A549 treated with Mapracorat at 1 μM for 4 hours (cell line): ENCODE measurements at places on chromosomes 16 and 17. TPM values are rescaled to one million over a fixed set of nuclear protein-coding genes. Genes with fewer than 3 reads are reported as not detected.

Gene HOXB8
- total RNA-seq: 6.2 to 8.3 TPM (median 7.0 TPM) in 5 replicates

Gene SHMT1
- 42.8 to 49.1 TPM (median 47.7 TPM) in 5 replicates for total RNA-seq

Gene MPRIP
- 226 to 367 TPM (median 349 TPM) in 5 replicates for total RNA-seq

Gene CDH1
- total RNA-seq: 3.9 to 4.5 TPM (median 4.2 TPM) in 5 replicates

Gene KRT20
- total RNA-seq: 0.17 to 0.45 TPM (median 0.26 TPM) in 5 replicates

Gene ZFPM1
- total RNA-seq: 4.6 to 8.1 TPM (median 6.4 TPM) in 5 replicates

Gene TMEM100
- 0.15 TPM in 1 of 5 replicates, not detected in the others for total RNA-seq

Gene KRT9
- total RNA-seq: not detected in 5 replicates

Gene KRTAP2-2
- not detected in 5 replicates for total RNA-seq

Gene TAC4
- total RNA-seq: not detected in 5 replicates

Gene HS3ST3A1
- 0.32 TPM in 1 of 5 replicates, not detected in the others for total RNA-seq

Gene TMEM107
- 18.8 to 22.9 TPM (median 20.7 TPM) in 5 replicates for total RNA-seq

Gene PDILT
- not detected in 5 replicates for total RNA-seq

Gene ASPA
- not detected in 5 replicates for total RNA-seq

Gene CASKIN1
- 0.33 to 1.1 TPM (median 0.49 TPM) in 5 replicates for total RNA-seq

Gene CDRT15
- total RNA-seq: not detected in 5 replicates

Gene LAT
- total RNA-seq: 2.5 to 5.8 TPM (median 3.9 TPM) in 5 replicates

Gene KIF19
- 0.05 to 0.14 TPM (median 0.09 TPM) in 3 of 5 replicates, not detected in the others for total RNA-seq

Gene AARSD1
- 54.2 to 63.4 TPM (median 55.0 TPM) in 5 replicates for total RNA-seq

Gene GRAPL
- total RNA-seq: 0.22 TPM in 1 of 5 replicates, not detected in the others

Gene CCL4L2
- total RNA-seq: not detected in 5 replicates

Gene OTOA
- 0.08 to 0.13 TPM (median 0.10 TPM) in 4 of 5 replicates, not detected in the other for total RNA-seq

Gene SPATA32
- total RNA-seq: 0.07 to 0.24 TPM (median 0.19 TPM) in 5 replicates

Gene LLGL2
- 19.9 to 33.2 TPM (median 31.7 TPM) in 5 replicates for total RNA-seq

Gene EFCAB3
- not detected in 5 replicates for total RNA-seq

Gene ZNRF1
- total RNA-seq: 17.9 to 25.5 TPM (median 22.1 TPM) in 5 replicates

Gene KRT38
- total RNA-seq: not detected in 5 replicates

Gene DOK4
- 31.7 to 45.5 TPM (median 40.7 TPM) in 5 replicates for total RNA-seq

Gene ORC6
- 43.6 to 48.4 TPM (median 47.0 TPM) in 5 replicates for total RNA-seq

Gene SP6
- 3.9 to 5.4 TPM (median 4.4 TPM) in 5 replicates for total RNA-seq

Gene HOXB1
- not detected in 5 replicates for total RNA-seq

Gene SSH2
- total RNA-seq: 24.0 to 33.0 TPM (median 30.2 TPM) in 5 replicates

Gene TEX19
- 0.26 to 0.51 TPM (median 0.39 TPM) in 5 replicates for total RNA-seq

Gene VAT1L
- total RNA-seq: not detected in 5 replicates

Gene KLHL10
- total RNA-seq: 0.10 to 0.18 TPM (median 0.12 TPM) in 3 of 5 replicates, not detected in the others

Gene TMUB2
- total RNA-seq: 36.2 to 44.7 TPM (median 43.5 TPM) in 5 replicates

Gene PPM1E
- 0.02 to 0.08 TPM (median 0.05 TPM) in 5 replicates for total RNA-seq

Gene PHF23
- 86.3 to 101 TPM (median 94.7 TPM) in 5 replicates for total RNA-seq

Gene PRAC2
- not detected in 5 replicates for total RNA-seq

Gene PRPSAP2
- total RNA-seq: 40.2 to 43.6 TPM (median 42.3 TPM) in 5 replicates

Gene ASGR1
- total RNA-seq: 0.77 to 1.3 TPM (median 1.0 TPM) in 5 replicates

Gene SPNS2
- 7.6 to 15.2 TPM (median 10.6 TPM) in 5 replicates for total RNA-seq

Gene UBTF
- 86.8 to 95.4 TPM (median 90.0 TPM) in 5 replicates for total RNA-seq

Gene TNFSF12
- 10.0 to 13.5 TPM (median 10.9 TPM) in 5 replicates for total RNA-seq
